ENCODE measurements at places on chromosomes 5 and 9.

DNA sequence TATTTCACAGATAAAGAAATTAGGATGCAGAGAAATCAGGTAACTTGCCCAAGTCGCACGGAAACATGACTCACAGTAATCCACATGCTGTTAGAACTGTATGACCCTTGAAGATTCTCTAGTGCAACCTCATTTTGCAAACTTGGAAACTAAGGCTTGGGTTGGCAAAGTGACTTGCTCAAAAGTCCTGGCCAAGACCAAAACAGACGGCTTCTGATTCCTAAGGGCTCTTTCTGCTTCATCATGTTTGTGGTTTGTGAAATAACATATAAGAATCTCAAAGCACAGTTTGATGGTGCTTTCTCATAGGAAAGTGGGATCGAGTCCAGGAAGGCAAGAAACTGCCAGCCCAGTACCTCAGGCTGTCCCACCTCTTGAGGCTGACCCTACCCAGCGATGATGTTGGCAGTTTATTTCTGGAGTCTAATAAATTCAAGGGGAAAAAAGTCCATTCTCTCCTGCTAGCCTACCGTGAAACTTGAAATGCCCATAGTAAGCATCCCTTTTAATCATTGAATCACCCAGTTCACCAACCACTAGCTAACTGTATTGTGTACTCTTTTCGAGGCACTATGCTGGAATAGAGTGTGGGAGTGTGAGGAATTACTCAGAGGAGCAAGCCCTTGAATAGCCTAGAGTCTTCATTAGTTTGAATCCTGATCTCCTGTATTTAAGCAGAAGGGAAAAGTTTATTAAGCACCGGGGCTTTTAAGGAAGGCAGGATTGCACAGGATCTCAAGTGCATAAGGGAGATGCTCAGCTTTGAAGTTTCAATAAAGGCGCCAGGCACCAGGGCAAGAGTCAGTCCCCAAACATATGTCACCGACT is 14.1 kb downstream of the CAPSL start:
- no peak for DNase-seq

DNA sequence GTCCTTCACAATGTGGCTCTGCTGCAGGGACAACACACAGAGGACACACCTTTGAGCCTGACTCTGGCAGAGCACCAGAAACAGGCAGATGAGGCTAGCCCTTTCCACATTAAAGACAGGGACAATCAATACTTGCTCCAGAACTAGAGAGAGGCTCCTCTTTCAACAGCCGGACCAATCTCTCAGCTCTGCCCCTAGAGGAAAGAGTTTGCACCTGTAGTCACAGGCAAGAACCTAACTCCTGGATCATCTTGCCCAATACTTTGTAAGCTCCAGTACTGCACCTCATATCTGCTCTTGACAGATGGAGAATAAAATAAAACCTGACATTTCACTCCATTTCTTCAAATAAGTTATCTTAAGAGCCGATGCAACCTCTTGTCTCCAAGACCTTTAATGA is 52.1 kb downstream of the EPB41L4A start:
- no peak for DNase-seq

DNA sequence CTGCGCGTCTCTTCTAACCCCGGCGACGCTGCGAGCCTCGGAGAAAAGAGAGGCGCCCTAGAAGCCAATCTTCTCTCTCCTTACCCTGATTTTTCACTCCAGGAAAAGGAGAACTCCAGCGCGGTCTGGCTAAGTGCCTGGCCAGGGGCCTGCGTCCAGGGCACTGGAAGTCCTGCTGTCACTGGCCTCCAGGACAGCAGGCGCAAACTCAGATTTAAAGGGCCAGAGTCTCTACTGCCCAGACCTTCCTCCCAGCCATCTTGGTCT is 553 bp upstream of the FOXB2 start:
- no peak for DNase-seq

- DNase-seq = no peak
Observed at GRCh38 chr5:166648736-166649135, 1642.7 kb upstream of the WWC1 start.

DNA sequence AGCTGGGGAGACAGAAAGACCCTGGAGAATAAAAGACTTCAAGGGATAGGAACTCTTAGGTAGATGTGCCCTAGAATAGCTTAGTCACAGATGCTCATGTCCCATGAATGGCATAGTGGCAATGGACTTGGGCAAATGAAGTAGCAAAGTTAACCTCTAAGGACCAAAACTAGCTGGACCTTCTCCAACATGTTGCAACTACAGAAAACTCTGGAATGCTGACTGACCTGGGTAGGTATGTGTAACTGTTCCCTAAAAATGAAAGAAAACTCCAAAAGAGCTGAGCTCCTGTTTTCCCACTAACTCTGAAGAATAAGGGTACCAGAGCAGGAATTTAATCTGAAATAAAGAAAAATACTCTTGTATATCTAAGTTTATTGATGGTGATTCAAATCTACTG is 12.5 kb upstream of the LPAR1 start:
- no peak for DNase-seq

GRCh38 chr5:39640552-39640951 is 215.8 kb upstream of the DAB2 start:
- no peak for DNase-seq

DNA sequence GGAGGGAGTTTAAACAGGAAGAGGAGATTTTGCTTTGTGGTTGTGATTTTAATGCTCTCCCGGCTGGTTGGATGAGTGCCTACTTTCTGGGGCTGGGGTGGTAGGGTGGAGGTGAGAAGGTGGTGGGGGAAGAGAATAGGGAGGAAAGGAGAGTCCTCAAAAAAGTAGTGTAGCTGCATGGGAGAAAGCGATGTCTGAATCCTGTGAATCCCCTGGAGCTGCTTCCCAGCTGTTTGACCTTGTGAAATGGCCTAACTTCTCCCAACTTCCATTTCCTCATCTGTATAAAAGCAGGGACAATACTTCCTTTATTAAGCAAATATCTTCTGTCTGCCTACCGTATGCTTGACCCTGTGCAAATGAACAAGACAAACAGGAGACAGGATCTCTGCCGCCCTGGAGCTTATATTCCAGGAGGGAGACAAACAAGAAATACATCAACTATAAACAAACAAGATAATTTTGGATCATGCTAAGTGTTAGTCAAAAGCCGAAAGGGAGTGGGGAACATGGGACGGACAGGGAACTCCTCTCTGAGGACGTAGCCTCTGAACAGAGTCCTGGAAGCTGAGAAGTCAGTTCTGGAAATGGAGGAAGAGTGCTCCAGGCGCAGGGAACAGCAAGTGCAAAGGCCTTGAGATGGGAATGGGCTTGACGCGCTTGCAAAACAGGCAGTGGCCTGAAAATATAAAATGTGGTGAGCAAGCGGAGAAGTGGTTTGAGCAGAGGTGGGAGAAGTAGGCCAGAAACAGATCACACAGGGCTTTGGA is 103.5 kb downstream of the SPRY4 start:
- peak; percentile 45 for DNase-seq

DNA sequence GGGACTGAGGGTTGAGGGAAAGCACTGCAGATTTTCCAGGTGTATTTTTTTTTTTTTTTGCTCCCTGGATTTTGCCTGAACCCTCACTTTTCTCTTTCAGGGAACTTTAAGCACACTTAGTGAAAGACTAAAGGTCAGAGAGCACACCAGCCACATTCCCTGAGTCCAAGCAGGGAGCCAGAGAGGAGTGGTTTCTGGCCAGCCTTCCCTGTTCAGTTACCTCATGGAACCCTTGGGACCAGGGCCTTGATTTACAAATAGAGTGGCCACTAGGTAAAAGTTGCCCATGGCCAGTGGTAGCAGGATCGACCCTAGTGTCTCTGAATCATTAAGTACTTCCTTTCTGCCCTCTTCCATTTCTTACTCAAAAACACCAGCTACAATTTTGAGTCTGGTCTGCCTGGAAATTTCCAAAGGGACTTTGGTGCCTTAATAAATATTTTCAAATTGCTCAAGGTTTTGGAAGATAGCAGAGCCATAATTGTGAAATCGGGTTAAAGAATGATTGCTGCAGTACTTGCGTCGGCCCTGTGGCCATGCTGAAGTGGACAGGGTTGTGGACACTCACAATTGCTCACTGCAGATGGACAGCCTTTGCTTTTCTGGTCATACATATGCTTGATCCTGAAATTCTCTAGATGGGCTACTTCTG is 14.5 kb downstream of the PALM2AKAP2 start:
- DNase-seq = no peak

DNA sequence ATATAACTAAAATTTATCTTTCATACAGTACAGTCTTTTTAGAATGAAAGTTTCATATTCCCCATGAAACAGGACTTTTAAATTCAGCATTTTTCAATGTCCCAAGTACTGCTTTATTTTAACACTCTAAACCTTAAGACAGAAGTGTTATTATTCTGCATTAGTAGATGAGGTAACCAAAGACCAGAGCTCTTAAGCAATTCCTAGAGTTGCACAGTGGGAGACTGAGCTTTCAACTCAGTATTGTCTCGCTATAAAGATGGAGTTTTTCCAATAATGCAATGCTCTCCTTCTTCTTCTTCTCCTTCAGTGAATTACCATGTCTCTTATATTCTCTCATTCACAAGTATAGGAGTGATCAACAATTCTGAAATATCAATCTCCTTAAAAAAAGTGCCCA is 479.7 kb downstream of the CETN3 start:
- no peak for DNase-seq

All from inflammatory macrophage (primary cell).